ENCODE measurements at places on chromosomes 13 and 19. TPM values are rescaled to one million over a fixed set of nuclear protein-coding genes. Genes with fewer than 3 reads are reported as not detected.

The FUT2 gene
- not detected for total RNA-seq

The NXNL1 gene
- not detected for total RNA-seq

The PRSS57 gene
- not detected for total RNA-seq

The UBE2L5 gene
- not detected for total RNA-seq

The KANK3 gene
- total RNA-seq: 4.1 TPM

The IGFL2 gene
- total RNA-seq: not detected

The GJA3 gene
- 0.07 TPM for total RNA-seq

The GPR18 gene
- total RNA-seq: 2.1 TPM

The TMEM86B gene
- 7.9 TPM for total RNA-seq

The ZNF649 gene
- total RNA-seq: 8.2 TPM

The CAB39L gene
- 24.7 TPM for total RNA-seq

The HCN2 gene
- not detected for total RNA-seq

The ZNF560 gene
- total RNA-seq: not detected

The KATNAL1 gene
- total RNA-seq: 24.1 TPM

The PPFIA3 gene
- 0.51 TPM for total RNA-seq

The TLE6 gene
- 1.1 TPM for total RNA-seq

The ITPKC gene
- total RNA-seq: 16.4 TPM

The ZNF442 gene
- 5.0 TPM for total RNA-seq

The SIGLEC7 gene
- not detected for total RNA-seq

The PEAK3 gene
- total RNA-seq: 0.40 TPM

The B3GNT8 gene
- total RNA-seq: 0.83 TPM

The PTH2 gene
- total RNA-seq: not detected

The CPT1C gene
- total RNA-seq: 1.5 TPM

The GPR4 gene
- 13.5 TPM for total RNA-seq

The SHANK1 gene
- total RNA-seq: not detected

The PRR19 gene
- not detected for total RNA-seq

The PDE4A gene
- total RNA-seq: 4.6 TPM
